Natural killer cell treated with Interleukin-12 subunit alpha and Interleukin-12 subunit beta and Interleukin-15 and Interleukin-18, amount 100 ng/mL, for 72 hours (primary cell): ENCODE measurements at places on chromosomes 16 and 17. TPM values are rescaled to one million over a fixed set of nuclear protein-coding genes. Genes with fewer than 3 reads are reported as not detected.

DNA sequence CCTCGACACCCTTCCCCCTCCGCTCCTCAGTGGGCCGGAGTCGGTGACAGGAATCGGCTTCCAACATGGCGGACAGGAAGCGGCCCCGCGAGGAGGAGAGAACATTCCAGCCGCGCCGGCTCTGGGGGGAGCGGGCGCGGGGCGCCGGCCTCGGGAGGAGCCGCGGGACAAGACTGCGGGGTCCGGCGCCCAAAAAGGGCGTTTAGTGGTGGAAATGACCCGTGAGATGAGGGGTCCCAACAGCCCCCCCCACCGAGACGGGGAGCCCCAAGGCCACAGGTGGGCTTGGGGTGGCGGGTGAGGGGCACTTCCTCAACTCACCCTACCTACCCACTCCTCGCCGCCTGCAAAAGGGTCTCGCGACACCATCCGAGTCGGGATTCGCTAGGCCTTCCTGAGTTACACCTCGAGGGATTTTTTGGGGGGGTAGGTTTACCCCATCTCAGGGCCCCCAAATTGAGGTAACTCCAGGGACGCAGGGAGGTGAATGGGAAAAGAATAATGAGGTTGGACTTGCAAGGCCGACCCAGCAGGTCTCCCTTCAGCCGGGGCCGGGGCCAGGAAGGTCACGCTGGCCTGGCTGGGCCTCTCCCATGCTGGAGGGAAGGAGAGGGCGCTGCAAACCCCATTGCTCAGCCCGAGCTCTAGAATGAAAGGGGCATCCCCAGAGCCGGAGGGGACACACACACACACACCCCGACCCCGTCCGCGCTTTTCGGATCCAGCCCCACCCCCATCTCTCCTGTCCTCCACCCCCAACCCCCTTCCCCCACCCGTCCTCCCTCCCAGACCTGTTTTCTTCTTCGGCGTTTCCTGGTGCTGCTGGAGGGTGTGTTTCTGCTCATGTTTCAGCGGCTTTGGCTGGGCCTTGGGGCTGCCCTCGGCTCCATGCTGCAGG is 707 bp downstream of the NUFIP2 start:
- peak; percentile 78 for DNase-seq

GRCh38 chr16:56247808-56248207 is 56.5 kb downstream of the GNAO1 start:
- DNase-seq: no peak

GRCh38 chr16:85573696-85574641 is 39.2 kb upstream of the GSE1 start:
- DNase-seq: no peak

- no peak for DNase-seq
Observed at GRCh38 chr17:77146246-77146632, 5.5 kb downstream of the SEC14L1 start.

GRCh38 chr16:79918916-79919315 is 318.4 kb upstream of the MAF start:
- no peak for DNase-seq

DNA sequence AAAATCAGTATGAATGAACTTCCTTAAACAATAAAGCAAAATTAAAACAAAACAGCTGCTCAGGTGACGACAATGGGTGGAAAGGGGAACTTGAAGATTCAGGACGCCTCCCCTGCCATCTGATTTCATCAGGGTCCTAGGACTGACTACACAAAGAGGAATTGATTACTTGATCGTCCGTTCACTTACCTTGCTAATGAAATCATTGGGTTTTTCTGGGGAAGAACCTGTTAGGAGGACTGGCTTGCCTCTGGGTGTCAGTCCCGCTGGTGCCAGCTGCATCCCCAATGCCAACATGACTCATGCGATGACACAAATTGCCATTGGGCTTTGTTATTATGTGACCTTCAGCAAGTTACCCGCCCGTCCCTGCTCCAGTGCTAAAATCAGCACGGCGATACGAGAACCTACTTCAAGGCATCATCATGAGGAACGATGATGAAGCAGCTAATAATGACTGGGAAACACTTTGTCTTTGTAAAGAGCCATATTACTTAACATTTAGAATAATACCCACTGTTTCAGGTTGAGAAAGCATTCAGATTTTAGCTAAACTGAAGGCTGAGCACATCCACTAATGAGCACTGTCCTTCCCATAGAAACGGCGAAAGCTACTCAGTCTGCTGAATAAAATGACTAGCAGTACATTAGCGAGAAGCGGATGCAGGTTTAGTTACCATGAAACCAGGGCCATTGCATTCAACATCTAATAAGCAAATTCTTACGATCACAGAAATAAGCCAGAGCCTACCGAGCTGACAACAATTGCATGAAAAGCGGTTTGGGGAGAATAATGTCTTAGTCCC is 139.4 kb downstream of the ZFHX3 start:
- no peak for DNase-seq

- DNase-seq: no peak
Observed at GRCh38 chr17:55261311-55261710, 3.4 kb upstream of the HLF start.

DNA sequence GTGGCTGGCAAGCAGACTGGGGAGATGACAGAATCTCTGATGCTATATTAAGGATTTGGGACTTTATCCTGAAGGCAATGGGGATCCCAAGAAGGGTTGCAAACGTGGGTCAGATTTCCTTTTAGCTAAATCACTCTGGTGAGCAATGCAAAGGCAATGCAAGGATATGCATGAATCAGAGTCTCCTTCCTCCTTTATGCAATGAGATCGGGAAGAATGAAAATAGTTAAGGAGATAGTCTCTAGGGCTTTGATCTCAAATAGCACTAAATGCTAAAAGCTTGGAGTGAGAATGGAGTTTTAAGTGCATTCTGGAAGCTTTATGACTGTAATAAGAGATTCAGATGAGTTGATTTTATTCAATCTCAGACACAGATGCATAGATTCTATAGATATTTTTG is 27.2 kb upstream of the SHISA9 start:
- no peak for DNase-seq

DNA sequence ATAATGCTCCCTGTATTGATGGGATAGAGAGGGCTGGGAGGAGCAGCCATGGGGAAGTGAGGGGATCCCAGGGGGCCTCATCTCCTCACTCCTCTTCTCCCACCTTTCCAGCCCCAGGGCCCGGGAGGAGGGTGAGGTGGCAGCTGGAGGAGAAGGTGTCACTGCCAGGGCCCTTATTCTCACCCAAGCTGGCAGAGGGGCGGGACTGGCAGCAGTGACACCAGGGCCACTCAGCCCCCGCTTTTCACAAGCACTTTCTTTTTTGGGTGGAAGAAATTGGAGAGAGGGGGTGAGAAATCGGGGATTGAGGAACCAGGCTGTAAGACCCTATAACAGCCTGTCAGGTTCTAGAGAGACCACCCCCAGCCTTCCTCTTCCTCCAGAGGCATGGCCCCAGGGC is 2.4 kb upstream of the TBX21 start:
- peak; percentile 58 for DNase-seq

- DNase-seq: peak; percentile 77
Observed at GRCh38 chr17:68011199-68011665, 15.0 kb upstream of the C17orf58 start.

DNA sequence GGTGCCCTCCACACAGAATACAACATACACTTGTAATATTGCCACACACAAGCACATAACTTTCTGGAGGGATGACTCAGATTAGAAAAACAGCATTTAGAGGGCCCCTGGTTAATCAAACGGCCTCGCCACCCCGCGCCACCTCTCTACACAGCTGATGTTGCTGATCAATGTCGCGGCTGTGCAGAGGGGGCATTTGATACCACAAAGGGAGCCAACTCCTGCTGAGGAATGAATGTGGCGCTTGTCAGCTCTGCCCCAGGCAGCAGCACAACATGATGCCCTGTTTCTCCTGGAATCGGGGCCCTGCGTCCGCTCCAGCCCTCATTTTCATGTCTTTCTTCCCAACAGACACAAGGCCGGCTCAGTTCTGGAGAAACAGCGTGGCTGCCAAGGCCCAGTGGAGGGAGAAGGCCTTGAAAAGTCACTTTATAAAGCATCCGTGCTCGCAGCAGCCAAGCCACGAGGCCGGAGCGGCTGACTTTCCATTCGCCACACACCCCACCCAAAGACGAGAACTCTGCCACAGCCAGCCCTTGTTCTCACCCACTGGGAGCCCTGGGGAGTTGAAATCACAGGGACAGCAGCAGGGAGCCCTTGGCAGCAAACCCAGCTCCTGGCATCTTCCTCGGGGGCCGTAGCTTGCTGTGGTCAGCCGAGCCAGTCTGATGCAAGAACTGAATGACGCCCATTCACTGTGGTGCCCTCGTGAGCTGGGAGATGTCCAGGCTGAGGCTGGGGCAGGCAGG is 65.6 kb downstream of the XYLT1 start:
- no peak for DNase-seq

- DNase-seq: no peak
Observed at GRCh38 chr17:78977681-78977943, 2.1 kb downstream of the LGALS3BP start.

DNA sequence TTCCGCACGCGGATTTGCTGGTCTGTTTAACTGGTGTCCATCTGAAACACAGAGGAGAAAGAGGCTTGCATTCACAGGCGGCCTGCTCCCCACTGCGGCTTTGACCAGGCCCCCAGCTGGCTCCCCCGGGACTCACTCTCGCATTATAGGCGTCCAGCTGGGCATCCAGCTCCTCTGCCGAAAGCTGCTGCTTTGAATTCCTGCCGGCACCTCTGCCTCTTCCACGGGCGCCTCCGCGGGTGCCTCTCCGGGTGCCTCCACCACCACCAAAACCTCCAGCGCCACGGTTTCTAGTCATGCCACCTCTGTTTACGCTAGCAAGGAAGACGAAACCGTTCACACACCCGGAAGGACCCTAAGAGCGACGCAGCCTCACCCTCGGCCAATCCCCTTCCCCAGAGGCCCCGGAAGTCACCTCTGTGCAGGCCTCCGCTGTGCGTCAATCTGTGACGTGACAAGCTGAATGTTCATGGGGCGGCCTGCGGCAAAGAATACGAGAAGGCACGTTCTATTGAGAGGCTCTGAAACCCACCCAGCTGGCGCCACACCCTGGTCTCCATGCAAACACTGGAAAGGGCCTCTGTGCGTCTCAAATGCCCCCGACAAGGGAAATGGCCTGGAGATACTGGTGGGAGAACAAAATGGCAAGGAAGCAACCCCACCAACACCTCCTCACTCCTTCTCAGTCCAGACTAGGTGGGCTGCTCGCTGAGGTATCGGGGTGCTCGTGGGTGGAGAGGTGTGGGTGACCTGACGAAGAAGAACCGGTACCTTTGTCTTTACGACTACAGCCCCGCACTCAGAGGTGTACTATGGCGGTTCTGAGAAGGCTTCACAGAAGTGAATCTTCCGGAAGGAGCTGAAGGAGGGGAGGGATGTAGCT is 3.0 kb downstream of the ALYREF start:
- no peak for DNase-seq

DNA sequence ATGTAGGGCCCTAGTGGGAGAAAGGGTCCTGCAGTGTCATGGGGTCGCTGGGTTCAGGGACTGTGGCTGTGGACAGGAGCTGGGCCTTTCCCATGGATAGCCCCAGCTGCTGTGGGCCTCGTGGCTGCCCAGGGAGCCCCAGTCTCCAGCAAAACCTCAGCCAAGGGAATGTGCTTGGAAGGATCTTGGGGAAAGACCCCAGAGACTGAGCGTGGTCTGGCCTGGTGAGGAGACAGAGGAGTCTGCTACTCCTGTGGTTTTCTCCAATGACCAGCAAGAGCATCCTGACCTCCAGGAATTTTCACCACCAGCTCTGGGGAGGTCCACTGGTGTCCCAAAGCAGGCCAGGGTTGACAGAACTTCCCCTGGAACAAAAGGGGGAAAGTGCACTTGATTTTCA is 42.3 kb downstream of the RNF112 start:
- DNase-seq: no peak

- no peak for DNase-seq
Observed at GRCh38 chr16:57016831-57017230, 27.5 kb downstream of the NLRC5 start.

DNA sequence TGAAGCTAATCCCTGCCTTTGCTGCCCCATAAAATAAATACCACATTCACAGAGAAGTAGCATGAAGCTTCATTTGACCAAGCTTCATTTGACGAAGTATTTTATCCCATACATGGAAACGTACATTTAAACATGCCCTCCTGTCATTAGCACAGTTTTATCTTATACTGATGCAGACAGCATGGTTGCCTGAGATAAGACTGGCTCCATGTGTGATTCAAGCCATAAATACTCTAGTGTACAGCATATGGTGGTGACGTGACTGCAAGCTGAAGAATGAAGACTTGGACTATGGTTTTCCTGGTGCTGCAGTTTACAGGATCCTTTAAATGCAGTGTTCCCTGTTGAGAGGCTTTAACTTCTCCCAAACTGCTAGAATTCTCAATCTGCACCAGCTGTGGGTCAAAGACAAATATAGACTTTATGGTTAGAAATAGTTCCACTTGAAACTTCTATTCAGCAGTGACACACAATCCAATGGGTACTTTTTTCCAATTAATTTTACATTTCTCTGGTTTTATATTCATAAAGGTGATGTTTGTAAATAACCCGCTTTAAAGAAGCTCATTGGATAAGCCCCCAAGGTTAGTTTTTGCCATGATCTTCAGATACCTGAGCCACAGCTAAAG is 64.9 kb downstream of the CYB561 start:
- no peak for DNase-seq

DNA sequence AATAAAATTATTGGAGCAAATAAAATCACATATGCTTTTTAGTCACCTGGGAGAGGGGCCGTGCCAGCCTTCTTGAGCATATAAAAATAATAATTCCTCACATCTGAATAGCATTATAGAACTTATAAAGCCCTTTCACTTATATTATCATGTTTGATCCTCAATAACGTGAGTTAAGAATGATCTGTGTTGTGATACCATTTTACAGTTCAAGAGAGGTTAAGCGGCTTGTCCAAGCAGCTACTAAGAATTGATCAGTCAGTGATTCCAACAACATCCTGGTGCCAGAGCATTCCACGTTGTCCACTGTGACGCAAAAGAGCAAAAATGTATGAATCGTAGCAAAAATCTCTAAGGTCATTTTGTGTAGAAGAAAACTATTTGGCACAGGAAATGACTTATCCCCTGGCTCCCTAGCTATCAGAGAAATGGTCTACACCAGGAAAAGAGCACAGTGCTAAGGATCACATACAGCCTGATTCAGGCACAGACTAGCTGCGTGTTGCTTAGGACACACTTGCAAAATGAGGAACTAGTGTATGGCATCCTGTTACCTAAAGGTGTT is 33.0 kb downstream of the ANKFN1 start:
- DNase-seq: no peak

DNA sequence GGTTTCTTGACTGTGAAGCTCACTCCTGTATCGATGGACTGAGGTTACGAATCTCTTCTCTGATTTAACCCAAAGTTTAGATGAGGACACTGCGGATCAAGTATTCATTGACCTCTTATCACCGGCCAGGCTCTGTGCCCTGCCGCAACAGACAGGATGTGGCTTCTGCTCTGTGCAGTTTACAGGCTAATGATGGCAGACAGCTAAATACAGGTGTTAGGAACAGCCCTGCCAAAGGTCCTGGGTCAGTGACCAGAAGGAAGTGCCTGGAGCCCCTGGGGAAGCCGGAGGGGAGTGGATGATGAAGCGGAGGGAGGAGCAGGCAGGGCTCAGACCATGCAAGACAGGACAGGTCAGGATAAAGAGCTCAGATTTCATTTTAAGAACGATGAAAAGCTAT is 44.4 kb downstream of the HAPSTR1 start:
- DNase-seq: no peak

The CD7 gene
- 61.8 TPM for total RNA-seq

The SCGB1C2 gene
- not detected for total RNA-seq

The DNAI2 gene
- not detected for total RNA-seq

The ZNF174 gene
- 10.2 TPM for total RNA-seq

The KRT17 gene
- total RNA-seq: not detected

The CRYM gene
- not detected for total RNA-seq

The CDH5 gene
- not detected for total RNA-seq

The LDAF1 gene
- total RNA-seq: 9.4 TPM

The C16orf86 gene
- total RNA-seq: 1.9 TPM

The RAP1GAP2 gene
- 7.7 TPM for total RNA-seq

The TBX6 gene
- 0.29 TPM for total RNA-seq

The CCL13 gene
- total RNA-seq: not detected
